NCI-H774 (cell line): ENCODE measurements at places on chromosomes 13 and 19.

DNA sequence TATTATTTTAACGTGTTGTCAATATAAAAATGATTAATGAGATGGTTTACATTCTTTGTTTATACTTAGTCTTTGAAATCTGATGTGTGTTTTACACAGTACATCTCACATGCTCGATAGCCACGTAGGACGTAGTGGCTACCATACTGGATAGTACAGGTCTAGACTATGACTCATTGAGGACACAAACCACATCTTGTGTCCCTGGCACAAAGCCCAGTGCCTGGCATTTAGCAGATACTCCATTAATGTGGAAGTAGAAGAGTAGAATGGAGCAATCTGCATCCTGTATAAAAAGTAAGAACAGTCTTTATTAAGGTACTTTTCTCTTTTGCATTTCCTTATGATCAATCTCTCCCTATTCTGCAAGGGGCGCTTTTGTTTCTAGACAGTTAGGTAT is 49.0 kb upstream of the FRY start:
- peak; percentile 74 for DNase-seq

GRCh38 chr13:103004661-103005345 is 61.4 kb downstream of the SLC10A2 start:
- no peak for DNase-seq

- DNase-seq = no peak
Measured at GRCh38 chr13:20473139-20473538, 52.5 kb downstream of the CRYL1 start.

GRCh38 chr19:3392480-3392879 is 26.1 kb downstream of the NFIC start:
- no peak for DNase-seq

DNA sequence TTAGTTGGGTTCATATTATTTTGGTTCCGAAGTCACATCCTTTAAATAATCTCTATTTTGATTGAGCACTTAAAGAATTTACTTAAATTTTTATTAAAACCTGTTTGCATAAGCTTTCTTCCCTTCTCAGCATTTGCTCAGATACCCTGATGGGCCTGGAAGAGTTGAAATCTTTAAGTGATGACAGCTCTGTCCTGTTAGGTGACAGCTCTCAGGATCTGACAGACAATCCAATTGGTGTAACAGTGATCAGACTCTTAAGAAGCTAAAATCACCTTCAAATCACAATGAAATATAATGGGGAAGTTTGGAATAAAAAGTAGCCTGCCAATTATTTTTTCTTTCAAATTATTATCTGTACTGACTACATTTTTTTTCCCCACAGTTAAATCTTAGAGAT is 284.4 kb downstream of the LMO7 start:
- DNase-seq = no peak

GRCh38 chr13:108787700-108788414 is 158.4 kb downstream of the MYO16 start:
- no peak for DNase-seq

- DNase-seq = no peak
Measured at GRCh38 chr19:38370299-38370698, 4.1 kb upstream of the PSMD8 start.

GRCh38 chr13:99977912-99978798 is 3.4 kb upstream of the ZIC2 start:
- no peak for DNase-seq

DNA sequence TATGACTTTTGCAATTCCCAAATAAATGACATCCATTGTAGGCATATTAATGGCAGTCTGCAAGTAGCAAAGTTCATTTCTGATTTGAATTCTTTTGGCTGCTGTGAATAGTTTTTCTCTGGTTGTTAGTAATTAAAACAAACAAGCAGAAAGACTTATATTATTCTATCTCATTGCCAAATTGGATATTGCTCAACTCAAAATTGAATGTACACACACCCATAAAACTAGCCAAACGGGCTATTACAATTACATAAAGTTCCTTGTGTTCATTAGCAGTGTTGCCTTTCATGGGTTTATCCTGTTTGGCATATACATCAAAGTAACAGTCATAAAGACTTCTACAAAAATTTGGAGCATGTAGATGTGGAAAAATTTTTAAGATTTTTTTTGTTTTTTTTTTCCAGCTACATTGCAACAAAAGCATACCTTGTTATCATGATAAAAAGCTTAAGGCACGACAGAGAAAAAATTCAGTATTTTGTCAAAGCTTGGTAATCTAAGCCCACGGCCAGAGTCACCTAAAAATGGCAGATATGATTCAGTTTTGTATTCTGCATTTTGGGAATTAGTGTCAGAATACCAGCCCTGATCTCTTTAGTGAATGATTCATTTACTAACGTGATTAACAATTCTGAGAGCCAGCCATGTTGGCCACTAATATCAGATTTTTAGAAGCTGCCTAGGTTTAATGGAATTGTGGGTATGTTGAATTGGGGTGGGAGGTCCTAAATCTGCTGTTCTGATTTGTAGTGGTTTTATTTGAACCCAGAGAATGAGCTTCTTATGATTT is 108.4 kb downstream of the KLF5 start:
- no peak for DNase-seq

GRCh38 chr13:113669755-113670341 is 2.8 kb downstream of the GRK1 start:
- no peak for DNase-seq

DNA sequence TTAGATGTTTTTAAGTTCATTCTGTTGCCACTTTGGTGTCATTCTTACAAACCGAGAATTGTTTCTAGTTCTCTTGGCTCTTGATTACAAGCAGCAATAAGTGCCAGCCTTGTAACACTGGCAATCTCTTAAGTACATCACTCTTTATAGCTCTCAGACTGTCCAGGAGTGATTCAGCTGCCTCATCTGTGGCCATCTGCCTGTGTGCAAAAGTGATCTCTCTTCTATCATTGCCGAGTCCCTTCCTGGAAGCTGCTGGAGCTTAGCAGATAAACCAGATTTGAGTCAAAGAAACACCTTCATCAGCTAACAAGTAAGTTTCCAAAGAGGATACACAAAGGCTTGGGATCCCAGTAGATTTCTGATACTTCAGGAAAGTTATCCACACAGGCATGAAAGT is 23.2 kb downstream of the STOML3 start:
- no peak for DNase-seq

- no peak for DNase-seq
Measured at GRCh38 chr13:49812812-49813211, 20.3 kb upstream of the KPNA3 start.

GRCh38 chr19:5624018-5624663 is 1.3 kb downstream of the SAFB start:
- DNase-seq = no peak

DNA sequence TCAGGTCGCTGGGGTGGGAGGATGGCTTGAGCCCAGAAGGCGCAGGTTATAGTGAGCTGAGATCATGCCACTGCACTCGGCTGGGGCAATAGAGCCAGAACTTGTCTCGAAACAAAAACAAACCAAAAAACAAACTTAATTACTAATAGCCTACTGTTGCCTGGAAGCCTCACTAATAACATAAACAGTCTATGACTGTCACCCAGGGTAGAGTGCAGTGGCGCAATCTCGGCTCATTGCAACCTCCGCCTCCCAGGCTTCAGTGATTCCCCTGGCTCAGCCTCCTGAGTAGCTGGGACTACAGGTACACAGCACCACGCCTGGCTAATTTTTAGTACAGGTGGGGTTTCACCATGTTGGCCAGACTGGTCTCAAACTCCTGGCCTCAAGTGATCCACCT is 18.0 kb downstream of the CATSPERD start:
- no peak for DNase-seq

DNA sequence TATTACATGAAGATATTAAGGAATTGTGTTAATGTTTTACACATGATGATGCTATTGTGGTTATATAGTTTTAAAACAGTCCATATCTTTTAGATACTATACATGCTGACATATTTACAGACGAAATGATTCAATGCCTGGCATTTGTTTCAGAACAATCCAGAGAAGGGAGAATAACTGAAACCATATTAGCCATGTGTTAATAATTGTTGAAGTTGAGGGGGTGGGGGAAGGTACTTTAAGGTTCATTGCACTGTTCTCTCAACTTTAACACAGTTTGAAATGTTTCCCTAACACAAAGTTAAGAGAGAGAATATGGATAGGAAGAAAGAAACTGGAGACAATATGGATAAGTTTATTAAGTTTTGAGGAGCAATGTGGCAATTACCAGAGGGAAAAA is 5.8 kb downstream of the CRYL1 start:
- no peak for DNase-seq

GRCh38 chr13:110187641-110188161 is 119.3 kb downstream of the COL4A1 start:
- DNase-seq = no peak

DNA sequence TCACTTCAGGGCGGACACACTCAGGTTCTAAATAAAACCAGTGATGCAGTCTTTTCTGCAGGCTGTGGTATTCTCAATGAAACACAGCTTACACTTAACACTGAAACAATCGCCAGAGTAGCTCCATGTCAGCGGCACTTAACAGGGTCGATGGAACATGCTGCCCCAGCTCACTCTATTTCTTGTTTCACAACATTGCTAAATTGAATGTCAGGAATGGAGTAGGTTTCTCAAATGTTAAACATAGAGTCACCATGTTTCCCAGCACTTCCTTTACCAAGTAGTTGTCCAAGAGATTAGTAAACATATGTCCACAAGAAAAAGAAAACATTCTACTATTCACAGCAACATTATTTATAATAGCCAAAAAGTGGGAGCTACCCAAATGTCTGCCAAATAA is 306.9 kb downstream of the SLITRK6 start:
- no peak for DNase-seq

GRCh38 chr13:80441968-80442367 is 101.0 kb upstream of the SPRY2 start:
- DNase-seq = no peak

GRCh38 chr13:95870421-95870820 is 182.8 kb downstream of the UGGT2 start:
- DNase-seq = no peak

DNA sequence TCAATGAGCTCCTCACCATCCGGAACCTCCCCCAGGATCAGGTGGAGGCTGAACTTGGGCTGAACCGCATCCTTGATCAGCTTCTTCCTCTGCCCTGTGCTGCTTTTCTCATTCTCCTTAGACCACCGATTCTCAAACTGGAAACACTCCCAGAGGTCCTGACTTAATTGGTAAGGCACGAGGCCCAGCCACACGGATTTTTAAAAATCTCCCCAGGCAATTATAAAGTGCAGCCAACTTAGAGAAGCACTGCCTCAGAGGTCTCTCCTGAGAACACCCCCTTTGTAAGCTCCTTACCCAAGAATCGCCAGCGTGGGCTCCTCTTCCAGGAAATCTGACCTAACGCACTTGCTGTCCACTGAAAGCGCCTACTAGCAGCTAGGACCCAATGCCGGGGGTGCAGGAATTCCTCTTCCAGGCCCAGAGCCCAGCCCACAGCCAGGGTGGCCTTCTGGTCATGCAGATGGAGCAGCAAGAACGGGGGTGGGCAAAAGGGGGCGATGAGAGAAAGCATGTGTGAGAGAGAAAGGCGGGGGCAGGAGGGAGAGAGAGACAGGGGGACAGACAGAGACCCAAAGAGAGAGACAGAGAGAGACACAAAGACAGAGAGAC is 66.9 kb upstream of the CACNA1A start:
- no peak for DNase-seq

DNA sequence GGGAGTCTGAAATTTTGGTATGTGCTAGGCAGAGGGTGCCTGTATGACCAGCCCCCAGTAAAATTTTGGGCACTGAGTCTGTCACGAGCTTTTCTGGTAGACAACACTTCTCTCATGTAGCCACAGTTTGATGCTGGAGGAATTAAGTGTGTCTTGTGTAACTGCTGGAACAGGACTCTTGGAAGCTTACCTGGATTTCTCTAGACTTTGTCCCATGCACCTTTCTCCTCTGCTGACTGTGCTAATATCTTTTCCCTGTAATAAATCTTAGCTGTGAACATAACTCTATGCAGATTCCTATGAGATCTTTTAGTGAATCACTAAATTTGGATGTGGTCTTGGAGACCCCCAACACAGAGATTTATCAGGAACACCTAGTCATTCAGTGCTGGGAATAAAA is 13.8 kb downstream of the RNF6 start:
- no peak for DNase-seq

DNA sequence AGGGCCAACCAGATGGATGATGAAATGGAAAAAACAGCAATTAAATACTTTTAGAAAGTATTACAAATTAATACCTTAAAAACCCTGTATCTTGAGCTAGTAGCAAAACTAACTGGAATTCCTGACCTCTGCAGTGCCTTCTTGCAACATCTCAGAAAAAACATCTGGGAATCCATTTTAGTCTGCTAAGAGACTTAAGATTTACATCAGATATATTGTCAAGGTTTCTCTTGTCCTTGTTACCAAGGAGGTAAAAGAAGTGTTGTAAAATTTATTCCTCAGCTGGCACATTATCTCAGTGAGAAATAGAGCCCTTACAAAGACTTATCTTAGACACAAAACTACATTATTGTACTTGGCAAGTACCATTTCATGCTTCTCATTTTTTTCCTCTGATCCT is 18.5 kb downstream of the KCNRG start:
- DNase-seq = no peak

DNA sequence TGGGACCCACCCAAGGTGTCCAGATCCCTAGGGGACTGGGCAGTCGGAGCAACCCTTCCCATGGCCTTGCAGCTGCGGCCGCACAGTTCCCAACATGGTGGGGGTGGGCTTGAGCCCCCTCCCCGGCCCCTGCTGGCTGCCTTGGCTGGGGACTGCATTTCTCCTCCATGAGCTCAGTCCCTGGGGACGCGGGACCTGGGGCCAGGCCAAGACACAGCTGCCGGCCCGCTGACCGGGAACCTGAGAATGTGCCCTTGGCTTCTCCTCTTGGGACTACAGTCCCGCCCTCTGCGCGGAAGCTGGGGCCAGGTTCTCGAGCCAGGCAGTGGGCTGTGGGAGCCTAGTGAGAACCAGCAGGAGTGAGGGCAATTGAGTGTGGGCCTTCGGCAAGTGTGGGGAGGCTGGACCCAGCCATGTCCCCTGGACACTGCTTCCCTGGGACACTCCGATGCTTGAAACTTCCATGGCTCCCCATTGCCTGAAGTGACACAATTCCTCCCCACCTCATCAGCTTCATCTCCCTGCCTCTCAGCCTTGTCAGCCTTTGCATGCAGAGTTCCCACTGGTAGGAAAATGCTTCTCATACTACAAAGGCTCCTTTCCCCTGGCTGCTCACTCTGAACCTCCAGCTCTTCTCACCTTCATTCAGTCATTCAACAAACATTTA is 13.1 kb upstream of the NOTCH3 start:
- no peak for DNase-seq

- no peak for DNase-seq
Measured at GRCh38 chr13:23992781-23993679, 95.7 kb upstream of the C1QTNF9B start.

- no peak for DNase-seq
Measured at GRCh38 chr19:40806423-40807146, 7.6 kb downstream of the EGLN2 start.
